Choroid plexus epithelial cell (primary cell): ENCODE measurements at places on chromosomes 1 and 21.

DNA sequence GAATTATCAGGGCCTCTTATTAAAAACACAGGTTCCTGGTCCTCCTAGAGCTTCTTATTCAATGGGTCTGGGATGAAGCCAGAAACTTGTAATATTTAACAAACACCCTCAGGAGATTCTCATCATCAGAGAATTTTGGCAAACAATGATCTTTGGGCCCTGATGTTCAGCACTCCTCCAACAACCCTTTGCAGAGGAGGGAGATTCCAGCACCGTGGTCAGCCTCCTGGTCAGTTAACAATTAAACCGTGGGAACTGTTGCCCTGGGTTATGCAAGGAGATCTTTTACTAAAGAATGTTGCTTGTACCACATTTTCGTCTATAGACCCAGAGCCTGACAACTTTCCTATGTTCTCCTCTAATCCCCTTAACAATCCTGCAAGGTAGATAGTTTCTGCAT lies 294.4 kb downstream of the PLPP3 start:
- DNase-seq, result peak; percentile 53

DNA sequence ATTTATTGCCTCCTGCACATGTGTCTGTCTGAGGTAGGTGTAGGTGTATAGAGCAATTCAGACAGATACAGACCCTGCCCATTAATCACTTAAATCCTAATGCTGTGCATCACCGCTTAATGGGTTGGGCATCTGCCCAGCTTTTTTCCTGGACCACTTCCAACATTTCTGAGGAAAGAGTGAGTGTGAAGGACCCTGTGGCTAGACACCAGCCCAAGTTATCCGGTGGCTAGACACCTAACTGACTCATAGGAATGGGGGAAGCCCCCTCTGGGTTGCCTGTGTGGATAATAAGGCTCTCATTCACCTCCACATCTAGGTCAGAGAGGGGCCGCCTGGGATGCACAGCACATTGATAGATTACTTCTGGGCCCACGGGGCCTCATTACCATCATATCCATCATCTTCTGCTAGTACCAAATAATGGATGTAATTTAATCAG lies 121.1 kb upstream of the RAVER2 start:
- DNase-seq, result peak; percentile 39

DNA sequence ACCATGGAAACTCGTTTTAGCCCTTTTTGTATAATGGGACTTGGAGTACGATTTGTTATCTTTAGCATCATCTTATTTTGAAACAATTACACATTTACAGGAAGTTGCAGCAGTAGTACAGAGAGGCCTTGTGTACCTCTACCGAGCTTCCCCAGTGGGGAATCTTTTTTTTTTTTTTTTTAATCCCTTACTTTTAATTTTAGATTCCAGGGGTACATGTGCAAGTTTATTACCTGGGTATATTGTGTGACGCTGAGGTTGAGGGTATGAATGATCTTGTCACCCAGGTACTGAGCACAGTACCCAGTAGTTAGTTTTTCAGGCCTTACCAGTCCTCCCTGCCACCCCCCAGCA lies 45.9 kb downstream of the HHAT start:
- no peak for DNase-seq

DNA sequence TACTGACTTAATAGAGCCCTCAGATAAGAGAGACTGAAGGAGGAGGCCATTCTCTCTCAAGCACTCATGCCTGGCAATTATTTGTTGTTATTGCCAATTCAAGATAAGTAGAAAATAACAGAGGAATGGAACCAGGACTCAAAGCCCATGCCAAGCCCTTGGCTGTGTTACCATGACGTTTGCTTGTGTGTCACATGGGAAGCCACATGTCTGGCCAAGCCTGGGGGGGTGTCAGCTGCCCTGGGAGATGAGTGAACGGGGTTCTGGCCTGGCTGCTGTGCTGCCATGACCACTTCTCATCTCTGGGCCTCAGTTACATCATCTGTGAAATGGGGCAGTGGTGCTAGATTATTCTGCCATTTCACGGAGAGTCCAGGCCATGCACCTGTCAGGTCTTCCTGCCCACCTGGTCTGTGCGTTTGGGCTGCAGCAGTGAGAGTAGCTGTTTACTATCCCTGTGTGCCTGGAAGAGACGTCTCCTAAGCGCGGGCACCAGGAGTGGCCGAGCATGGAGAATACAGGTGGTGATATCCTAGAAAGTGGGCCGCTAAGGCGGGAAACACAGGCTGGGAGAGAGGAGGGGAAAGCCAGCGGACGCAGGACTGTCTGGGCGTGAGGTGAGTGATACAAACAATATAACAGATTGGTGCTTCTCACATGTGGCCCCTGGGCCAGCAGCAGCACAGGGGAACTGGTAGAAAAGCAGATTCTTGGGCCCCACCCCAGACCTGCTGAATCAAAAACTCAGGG lies 67.8 kb downstream of the MAN1C1 start:
- peak; percentile 32 for DNase-seq

DNA sequence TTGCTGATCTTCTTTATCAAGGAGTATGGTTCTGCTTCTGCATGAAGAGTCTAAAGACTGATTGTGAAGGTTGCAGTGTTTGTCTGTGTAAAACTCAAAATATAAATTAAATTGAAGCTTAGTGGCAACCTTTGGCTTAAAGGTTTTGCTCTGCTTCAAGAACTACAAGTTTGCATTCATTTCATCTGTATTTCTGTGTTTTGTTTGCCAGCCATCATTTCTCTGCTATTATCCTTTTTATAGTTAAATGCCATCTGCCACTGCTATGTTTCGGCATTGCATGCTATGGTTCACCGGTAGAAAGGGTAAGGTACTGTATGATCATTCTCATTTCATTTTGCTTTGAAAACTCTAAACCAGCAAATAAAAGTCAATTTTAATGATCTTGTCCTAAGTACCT lies 52.9 kb downstream of the OSBPL9 start:
- DNase-seq, result no peak
